Muscle of back (tissue), 13 donors: ENCODE measurements at places on chromosomes 16 and 17.

DNA sequence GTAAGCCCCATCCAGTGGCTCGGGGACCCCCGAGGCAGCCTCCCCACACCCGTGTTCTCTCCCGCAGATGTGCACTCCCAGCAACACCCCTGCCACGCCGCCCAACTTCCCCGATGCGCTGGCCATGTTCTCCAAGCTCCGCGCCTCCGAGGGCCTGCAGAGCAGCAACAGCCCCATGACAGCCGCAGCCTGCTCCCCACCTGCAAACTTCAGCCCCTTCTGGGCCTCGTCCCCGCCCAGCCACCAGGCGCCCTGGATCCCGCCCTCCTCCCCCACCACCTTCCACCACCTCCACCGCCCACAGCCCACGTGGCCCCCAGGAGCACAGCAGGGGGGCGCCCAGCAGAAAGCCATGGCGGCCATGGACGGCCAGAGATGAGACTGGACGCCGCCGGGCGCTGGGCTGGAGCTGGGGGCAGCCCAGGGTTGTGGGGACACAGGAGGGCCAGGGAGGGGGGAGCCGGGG lies 5.0 kb downstream of the UBALD2 start:
- DNase-seq: no peak

GRCh38 chr16:51556694-51557340 lies 405.7 kb upstream of the SALL1 start:
- DNase-seq: peak; percentile 58

DNA sequence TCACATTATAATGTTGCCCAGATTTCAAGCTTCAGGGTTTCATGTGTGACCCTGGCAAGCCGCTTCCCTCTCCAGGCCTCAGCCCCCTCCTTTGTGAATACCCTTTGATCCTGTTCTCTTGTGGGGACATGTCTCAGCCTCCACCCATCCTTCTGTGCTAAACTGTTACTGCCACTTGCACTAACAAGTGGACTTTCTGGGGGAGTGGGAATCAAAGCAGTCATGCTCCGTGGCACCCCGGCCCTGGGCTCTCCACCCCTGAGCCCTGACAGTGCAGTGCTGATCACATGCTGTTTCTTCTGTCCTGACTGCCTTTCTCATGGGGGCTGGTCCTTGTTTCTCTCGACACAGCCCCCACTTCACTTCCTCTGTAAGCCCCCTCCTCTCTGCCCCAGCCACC lies 9.7 kb upstream of the DCAF7 start:
- no peak for DNase-seq

DNA sequence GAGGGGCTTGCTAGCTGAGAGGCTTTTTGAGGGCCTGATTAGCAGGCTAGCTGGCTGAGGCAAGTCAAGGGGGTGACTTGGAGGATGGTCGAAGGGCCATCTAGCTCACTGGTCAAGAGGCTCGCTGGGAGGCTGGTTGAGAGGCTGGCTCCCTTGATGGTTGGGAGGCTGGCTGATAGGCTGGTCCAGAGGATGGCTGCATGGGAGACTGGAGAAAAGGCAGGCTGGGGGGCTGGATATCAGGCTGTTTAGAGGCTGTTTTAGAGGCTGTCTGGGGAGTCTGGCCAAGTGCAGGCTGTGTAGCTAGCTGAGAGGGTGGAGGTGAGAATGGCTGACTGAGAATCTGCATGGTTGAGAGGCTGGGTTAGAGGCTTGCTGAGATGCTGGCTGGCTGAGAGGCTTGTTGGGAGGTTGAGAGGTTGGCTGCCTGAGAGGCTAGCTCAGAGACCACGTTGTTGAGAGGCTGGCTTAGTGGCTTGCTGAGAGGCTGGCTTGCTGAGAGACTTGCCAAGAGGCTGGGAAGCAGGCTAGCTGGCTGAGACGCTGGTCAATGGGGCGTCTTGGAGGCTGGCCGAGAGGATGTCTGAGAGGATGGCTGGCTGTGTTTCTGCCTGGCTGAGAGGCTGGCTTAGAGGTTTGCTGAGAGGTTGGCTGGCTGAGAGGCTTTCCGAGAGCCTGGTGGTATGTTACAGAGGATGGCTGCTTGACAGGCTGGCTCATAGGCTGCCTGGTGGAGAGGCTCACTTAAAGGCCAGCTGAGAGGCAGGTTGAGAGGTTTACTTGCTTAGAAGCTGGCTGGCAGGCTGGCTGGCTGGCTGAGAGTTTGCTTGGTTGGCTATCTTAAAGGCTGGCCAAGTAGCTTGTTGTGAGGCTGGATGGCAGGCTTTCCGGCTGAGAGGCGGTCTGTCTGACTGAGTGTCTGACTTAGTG lies 36.6 kb upstream of the ACSM2B start:
- no peak for DNase-seq

- DNase-seq: peak; percentile 71
Observed at GRCh38 chr17:78759203-78759968, 22.7 kb downstream of the CYTH1 start.

DNA sequence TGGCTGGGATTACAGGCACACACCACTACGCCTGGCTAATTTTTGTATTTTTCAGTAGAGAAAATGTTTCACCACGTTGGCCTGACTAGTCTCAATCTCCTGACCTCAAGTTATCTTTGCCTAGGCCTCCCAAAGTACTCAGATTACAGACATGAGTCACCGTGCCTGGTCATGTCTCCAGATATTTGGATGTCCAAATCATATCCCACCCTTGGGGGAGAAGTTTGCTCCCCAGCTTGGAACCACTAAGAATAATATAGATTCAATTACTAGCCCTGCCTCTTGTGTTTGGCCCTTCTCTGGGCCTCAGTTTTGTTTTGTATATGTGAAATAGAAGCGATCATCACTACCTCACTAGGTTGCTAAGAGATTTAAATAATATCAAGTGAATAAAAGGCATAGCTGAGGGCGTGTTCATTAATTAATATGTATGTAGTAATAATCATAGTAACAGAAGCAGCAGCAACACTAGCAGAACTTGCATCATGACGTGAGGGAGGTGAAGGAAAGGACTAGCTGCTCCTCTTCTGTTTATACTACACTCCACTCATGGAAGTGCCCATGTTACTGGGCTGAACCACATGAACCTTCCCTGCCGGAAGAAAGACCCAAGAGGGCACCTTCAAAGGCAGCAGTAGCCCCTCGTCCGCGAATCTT lies 253.6 kb upstream of the XYLT1 start:
- no peak for DNase-seq

GRCh38 chr17:72287586-72287985 lies 166.8 kb downstream of the SOX9 start:
- no peak for DNase-seq

GRCh38 chr17:30212750-30213149 lies 22.7 kb downstream of the SLC6A4 start:
- DNase-seq: no peak

- DNase-seq: no peak
Observed at GRCh38 chr17:78365561-78366108, 5.8 kb upstream of the SOCS3 start.

DNA sequence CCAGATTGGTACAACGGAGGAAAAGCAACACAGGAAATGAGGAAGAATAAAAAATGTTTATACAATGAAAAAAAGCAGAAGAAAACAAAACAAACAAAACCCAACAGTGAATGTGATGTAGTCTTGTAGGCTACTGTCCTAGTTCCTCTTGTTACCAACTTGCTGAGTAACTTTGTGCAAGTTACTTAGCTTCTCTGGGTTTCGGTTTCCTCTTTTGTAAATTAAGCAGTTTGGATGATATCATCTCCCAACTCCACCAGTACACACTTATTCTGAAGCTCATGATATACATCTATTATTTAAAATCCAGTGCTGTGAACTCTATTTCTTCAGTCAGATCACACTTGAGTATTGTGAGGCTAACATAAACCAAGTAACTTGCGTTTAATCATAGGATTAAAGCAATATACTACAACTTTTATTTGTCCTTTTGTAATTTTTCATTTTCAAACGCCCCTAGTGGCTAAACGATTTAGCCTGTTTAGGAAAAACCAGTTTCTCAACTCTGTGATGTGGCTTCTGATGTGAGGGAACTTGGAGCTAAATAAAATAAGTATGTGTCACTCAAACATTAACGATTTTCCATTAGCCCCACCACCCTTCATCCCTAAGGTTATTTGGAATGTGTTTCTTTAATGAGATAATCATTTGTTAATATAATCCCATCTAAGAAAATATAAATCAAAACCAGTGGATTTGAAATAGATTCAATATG lies 1.4 kb upstream of the UNK start:
- peak; percentile 58 for DNase-seq

DNA sequence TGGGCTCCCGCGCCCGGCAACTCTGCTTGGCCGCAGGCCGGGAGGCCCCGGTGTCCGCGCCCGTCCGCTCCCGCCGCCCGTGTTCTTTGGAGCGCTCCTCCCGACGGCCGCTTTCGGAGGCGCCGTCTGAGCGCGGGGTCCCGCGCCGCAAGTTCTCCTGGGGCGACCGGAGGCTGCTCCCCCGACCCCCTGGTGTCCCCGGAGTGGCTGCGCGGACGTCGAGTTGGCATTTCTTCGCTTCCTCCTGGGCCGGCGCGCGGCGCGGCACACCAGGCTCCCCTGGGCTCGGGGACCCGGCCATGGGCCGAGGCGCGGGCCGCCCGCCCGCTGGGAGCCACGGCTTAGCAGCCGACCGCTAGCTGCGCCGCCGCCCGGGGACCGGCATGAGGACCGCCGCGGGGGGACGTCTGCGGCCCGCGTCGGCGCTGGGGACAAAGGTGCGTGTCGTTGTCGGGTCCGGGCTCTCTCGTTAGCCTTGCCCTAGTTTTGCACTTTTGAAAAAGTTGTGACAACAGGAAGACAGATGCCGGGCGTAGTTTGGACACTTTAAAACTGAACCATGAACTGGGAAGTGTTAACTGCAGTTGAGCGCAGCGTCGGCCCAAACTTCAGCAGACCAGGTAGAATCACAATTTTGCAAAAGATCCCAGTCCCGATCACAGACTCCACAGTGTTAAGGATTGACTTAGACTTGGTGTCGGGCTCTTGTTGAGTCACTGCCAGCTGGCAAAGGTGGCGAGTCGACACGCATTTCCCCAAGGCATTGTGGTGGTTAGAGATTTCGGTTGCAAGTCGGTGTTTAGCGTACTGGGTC lies 700 bp downstream of the UBN1 start:
- peak; percentile 59 for DNase-seq

GRCh38 chr17:21017256-21017655 lies 25.6 kb downstream of the USP22 start:
- no peak for DNase-seq

DNA sequence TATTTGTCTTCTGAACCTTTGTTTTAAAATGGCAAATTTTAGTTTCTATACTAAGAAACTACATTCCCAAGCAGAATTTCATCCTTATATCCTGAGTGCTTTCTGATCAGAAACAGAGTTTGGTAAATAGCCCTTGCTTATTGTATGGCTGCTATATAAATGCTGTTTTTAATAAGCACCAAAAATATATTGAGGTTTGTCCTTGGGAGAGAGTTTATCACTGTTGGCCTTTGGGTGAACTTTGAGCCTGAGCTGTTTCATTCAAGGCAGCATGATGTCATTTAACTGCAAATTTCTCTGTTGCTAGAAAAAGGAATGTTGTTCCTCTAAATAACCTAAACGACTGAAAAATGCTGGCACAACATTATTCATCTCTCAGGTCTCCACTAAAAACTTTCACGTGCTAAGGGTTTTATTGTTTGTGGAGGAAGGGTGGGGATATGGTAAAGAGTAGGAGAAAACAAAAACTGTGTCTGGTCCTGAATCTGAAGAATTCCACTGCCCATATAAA lies 334.3 kb upstream of the TBX2 start:
- DNase-seq: peak; percentile 52

DNA sequence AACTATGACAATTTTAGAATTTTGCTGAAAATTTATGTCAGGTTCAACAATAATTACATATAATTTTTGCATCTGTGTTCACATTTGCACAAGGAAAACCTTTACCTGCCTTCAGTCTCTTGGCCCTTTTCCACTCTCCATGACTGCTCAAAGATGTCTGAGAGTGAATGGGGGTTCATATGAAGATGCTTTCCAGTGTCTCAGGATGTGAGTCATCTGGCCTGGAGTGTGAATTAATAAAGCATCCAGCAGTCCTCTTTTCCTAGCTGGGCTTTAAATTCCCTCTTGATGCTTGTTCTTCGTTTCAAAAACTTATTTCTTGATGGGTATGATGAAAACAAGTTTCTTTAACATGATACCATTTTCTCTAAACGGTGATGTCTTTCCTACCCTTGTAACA lies 99.9 kb downstream of the CDK5R1 start:
- peak; percentile 49 for DNase-seq

DNA sequence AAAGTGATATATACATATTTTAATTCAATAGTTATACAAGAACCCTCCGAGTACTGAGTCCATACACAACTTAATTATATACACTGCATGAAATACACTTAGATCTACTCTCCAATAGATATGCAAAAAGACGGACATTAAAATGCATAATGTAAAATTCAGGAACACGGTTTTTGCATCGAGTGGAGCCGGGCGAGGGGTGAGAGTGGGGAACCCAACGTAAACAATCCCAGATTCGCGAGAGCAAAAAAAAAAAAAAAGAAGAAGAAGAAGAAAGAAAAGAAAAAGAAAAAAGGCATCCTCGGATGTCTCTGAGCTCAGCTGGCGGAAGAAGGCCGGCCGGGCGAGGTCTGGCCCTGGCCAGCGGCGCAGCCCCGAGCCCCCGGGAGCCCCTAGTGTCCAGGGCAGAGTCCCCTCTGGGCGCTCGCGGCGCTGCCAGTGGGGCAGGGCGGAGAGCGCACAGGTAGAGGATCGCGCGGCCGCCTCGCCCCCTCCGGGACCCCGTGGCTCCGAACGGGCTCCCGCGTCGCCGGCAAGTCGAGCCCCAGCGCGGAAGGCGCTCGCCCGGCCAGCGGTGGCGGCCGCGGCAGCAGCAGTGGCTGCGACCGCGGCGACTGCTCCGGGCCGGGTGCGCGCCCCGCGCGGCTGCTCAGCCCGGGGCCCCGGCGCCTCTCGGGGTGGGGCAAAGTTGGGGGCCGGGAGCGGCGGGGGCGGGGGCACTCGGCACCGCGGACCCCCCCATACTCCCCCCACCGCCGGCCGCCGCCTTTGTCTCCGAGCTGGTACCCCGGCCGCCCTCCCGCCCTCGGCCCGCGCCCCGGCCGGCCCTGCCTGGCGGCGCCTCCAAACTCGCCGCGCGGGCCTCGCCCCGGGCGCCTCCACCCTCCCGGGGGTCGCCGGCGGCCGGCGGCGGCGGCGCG lies 9.6 kb upstream of the ZFHX3 start:
- no peak for DNase-seq

GRCh38 chr17:40938981-40939380 lies 1.5 kb upstream of the KRT23 start:
- no peak for DNase-seq

DNA sequence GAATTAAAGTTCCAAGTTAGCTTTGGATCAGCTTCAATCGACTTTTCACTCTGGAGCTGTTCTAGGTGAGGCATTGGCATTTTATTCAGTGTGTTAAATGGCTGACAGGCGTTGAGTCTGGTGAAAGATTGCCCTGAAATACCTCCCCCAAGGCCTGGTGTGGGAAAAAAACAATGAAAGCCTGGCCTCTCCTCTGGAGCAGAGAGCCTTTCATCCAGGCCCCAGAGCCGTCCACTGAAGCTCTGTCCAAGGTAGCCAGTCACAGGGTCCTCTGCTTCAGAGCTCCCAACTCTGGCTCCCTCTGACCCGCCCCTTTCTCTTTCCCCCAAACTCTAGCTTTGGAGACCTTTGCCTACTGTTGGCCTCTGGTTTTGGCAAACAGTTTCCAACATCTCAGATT lies 123.6 kb upstream of the CRHR1 start:
- DNase-seq: no peak
